ENCODE measurements at places on chromosomes 6 and 20.
A peak's percentile ranks its signal among the peaks of the same experiment; 100 is the strongest.

GRCh38 chr6:122604676-122605075 lies 5.5 kb upstream of the PKIB start:
- no peak for ATAC-seq

DNA sequence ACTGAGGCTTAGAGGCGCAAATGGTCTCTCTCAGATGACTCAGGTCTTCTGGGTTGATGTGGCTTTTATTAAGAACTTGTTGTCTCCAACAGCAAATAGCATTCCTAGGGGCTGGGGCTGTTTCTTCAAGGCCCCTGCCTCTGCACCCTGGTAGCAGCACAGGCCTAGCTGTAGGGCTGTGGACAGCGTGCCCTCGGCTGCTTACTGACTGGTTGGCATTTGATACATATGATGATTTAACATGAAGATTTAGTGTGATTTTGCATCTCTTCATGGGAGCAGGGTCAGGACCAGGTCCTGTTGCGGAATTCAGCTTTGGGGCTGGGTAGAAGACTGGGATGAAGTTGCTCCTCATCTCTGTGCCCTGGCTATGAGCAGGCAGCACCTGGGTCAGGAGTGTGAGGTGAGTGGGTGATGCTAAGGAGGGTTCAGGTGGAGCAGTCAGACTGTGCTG lies 24.3 kb upstream of the IER3 start:
- peak; percentile 37 for ATAC-seq

GRCh38 chr6:1622851-1623768 lies 13.4 kb downstream of the FOXC1 start:
- no peak for ATAC-seq

- ATAC-seq: no peak
Measured at GRCh38 chr6:6386010-6386409, 65.5 kb upstream of the F13A1 start.

GRCh38 chr6:280775-281468 lies 11.4 kb upstream of the DUSP22 start:
- ATAC-seq: no peak

DNA sequence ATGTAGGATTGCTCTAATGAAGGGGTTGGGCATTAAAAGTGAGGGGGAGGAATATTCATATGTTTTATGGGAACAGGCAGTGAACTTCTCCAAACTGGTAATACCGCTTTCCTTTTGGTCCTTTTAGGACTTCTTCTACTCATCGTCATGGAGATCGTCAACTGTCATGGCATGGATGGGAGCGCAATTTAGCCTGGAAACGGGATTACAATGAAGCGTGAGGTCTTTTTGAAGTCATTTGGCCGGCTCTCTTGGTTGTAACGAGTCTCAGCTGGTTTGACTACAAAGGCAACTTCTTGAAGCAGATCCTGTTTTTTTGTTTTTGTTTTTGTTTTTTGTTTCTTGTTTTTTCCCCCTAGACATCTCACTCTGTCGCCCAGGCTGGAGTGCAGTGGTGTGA lies 1.4 kb upstream of the HLA-E start:
- no peak for ATAC-seq

GRCh38 chr6:38730140-38730862 lies 15.2 kb downstream of the DNAH8 start:
- ATAC-seq: no peak

DNA sequence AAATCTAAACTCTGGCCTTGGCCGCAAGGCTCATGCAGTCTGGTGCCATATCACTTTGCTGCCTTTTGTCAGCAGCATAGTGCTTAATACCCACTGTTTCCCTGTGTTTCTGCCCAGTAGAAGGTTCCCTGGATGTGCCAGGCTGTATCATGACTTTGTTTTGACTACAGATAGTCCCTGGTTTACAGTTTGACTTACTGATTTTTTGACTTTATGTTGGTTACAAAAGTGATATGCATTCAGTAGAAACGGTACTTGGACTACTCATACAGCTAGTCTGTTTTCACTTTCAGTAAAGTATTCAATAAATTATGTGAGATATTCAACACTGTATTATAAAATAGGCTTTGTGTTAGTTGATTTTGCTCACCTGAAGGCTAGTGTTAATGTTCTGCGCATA lies 19.0 kb downstream of the RALY start:
- no peak for ATAC-seq

DNA sequence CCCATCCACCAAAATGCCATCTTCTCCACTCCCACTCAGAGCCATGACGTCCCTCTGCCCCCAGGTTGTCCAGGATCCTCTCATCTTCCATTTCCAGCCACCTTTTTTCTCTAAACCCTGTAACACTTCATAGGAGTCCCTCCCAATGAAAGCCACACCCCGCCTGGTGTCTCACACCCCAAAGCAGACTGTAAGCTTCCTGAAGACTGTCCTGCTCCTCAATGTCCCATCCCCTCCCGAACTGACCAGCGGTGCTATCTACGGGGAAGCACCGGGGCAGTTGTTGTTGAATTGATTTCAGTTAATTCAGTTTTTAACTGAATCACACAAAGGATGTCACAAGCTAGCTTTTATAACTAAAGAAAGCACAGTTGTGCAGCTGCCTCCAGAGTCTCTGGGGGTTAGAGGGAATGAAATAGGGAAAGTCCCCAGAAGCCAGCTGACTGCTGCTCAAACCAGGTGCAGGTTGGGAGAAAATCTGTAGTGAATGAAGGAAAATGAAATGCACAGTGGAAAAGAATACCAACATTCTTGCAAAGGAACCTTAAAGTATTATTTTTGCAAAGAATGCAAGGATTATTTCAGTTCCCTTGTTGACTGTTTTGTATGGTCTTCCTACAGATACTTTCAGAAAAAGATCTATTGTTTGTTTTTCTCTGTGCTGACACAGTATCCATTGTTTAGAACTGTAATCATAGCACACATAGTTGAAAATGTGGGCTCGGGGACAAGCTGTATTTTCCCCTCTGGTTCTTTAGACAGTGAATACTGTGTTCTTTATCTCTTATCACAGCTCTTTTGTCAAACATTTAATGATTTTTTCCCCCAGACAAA lies 222.6 kb upstream of the QKI start:
- no peak for ATAC-seq

DNA sequence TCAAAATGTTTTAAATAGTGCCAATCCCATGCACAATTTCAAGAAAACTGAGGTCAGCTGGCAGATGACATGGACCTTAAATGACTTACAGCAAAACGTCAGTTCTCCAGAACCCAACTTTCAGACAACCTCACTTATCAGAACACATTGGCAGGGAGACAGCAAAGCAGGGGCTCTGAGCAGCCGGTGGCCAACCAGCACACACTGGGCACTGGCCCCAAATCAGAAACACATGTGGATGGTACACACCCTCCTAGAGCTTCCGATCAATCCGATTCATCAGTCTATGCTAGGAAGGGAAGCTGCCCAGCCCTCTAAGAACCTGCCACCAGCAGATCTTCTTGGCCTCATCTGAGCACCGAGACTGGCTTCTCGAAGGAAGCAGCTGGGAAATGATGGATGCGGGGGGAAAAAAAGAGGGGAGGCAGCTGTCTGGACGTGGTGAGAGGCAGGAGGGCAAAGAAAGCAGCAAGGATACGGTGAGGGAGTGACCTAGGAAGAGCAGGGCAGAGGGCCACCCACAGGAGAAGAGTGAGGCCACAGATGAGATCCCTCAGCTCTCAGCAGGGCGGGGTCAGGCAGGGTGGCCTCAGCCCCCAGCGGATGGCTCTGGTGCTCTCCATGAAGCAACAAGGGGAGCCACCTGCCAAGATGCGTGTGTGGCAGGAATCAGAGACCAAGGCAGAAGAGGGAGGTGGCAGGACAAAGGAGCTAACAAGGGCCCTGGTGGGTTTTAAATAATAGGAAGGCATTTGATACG lies 32.9 kb downstream of the TAF4 start:
- no peak for ATAC-seq

GRCh38 chr6:150016324-150017185 lies 8.8 kb downstream of the RAET1L start:
- ATAC-seq: peak; percentile 77

Measured in stimulated activated memory B cell treated with anti-CD40 and anti-IgM and Interleukin-4, amounts not matched to agents 10 μg/mL and 1 μg/mL and 100 μg/mL, for 72 hours (primary cell).